ENCODE measurements at places on chromosomes 2 and 18.

DNA sequence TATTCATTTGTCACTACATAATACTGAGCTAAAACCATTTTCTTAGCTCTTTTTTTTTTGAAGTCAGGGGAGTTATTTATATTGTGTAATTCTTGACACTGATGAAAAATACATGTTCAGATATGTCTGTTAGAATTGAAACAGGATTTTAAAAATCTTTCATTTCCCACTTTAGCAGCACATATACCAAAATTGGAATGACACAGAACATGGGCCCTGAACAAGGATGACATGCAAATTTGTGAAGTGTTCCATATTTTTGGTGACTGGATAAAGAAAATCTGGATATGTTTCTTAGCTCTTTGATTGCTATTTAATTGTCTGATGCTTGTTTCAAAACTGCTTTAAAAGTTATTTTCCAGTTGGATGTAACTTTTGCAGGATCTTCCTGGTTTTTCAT lies 1963.9 kb upstream of the LRRTM1 start:
- DNase-seq = no peak

DNA sequence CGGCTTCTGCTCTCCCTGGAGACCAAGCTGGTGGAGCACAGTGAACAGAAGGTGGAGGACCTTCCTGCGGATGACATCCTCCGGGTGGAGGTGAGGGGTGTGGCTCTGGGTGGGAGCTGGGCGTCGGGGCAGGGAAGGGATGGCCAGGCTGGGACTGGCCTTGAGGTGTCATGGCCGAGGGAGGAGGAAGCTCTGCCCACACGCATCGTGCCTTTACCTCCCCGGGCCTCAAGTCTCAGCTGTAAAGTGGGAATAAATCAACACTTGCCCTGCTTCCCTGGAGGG lies 98.2 kb downstream of the DYSF start:
- no peak for DNase-seq

- DNase-seq = no peak
These were observed 277.8 kb downstream of the SETBP1 start for GRCh38 chr18:44958455-44958854.

DNA sequence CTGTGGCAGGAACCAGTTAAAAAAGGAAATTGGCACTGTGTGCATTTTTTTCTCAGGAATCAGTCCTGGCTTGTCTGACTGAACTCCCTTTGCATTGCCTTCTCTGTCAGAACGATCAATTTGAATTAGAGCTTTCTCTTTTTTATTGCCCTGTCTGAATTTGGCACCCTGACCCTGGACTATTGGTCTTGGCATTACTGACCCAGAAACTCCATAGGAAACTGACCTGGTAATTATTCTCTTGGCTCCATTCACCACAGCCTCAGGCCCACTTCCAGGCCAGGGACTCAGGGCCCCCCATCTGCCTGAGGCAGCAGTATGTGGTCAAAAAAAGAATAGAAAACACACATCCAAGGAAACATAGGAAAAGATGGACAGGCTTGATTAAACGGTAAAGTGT lies 32.0 kb upstream of the CCDC88A start:
- no peak for DNase-seq

DNA sequence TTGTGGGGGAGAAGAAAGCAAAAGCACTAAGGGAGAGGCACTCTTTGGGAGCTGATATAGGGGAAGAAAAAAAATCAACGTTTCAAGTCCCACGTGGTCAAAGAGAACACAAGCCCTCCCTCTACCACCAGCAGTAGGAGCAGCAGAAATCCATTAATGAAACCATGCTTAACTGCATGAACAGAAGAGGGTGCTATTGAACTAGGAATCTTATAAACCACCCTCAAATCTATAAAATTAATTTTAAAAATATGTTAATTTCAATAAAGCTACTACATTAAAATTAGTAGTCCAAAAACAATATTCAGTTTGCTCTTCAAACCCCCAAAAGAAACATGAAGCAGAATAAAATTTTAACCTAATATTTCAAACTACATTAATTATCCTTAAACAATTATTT lies 147.8 kb downstream of the TMEM18 start:
- no peak for DNase-seq

- no peak for DNase-seq
These were observed 229.0 kb downstream of the MREG start for GRCh38 chr2:215784371-215784783.

DNA sequence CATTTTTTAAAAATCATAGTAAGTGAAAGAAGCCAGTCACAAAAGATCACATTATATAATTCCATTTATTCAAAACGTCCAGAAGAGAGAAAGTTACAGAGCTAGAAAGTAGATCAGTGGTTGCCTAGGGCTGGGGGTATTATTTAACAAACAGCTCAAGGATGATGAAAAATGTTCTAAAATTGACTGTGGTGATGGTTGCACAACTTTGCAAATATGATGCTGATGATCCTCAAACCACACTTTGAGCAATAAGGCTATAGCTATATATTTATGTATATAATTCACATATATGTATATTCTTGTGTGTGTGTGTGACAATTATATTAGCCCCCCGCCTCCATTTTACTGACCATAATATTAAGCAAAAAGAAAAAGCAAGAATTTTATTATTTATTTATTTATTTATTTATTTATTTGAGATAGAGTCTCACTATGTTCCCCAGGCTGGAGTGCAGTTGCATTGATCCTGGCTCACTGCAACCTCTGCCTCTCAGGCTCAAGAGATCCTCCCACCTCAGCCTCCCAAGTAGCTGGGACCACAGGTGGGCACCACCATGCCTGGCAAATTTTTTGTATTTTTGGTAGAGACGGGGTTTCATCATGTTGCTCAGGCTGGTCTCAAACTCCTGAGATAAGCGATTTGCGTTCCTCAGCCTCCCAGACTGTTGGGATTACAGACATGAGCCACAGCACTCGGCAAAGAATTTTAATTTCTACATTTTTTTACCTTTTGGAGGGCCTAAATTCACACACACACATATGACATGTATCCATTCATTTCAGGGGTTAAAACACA lies 1.9 kb downstream of the WDR12 start:
- DNase-seq = no peak

GRCh38 chr2:96933305-96934181 lies 52.8 kb downstream of the FAM178B start:
- no peak for DNase-seq

GRCh38 chr2:135676031-135676430 lies 65.6 kb upstream of the UBXN4 start:
- no peak for DNase-seq

DNA sequence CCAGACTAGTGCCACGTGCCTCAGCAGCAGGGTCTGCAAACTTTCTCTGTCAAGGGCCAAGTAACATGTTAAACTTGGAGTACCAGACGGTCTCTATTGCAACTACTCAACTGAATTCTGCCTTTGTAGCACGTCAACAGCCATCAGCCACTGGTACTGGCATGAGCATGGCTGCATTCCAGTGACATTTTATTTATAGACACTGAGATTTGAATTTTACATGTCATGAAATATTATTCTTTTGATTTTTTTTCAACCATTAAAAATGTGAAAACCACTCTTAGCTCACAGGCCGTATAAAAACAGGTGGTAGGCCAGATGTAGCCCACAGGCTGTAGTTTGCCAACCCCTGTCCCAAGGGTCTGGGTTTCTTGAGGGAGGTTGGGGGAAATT lies 199.7 kb downstream of the TPGS2 start:
- no peak for DNase-seq

DNA sequence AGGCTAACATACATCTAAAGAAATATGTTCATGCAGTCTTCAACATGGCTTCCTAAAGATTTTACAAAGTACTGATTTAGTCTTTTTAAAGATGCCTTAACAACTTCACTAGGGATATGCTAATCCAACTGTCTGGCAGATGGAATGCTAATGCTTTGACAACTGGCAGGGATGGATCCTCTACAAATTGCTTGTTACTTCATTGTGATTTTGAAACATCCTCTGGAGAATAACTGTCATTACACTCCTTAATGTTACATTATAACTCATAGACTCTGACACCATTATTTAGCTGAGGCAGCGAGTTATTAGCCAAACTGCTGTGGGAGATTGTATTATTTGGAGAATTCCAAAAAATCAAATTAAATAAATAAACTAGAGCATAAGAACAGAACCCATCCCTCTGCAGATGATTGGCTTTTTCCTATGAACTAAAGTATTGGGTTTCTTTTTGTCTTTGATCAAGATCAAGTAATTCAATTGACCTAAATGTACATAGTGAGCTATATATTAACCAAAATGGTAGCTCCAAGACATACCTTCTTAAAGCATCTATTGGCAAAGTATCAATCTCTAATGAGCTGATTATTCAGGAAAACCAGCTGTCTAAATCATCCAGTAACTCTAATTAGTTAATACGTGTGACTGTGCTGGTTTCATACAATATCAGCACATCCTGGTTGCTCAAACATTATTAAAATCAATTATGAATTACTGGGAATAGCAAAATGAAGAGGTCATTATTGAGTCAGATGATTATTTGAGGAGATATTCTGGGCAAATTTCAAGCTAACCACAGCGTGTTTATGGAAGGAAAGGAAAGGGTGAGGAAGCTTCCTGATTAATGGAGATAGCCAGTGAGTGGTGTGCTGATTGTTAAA lies 321.3 kb upstream of the TFPI start:
- no peak for DNase-seq

DNA sequence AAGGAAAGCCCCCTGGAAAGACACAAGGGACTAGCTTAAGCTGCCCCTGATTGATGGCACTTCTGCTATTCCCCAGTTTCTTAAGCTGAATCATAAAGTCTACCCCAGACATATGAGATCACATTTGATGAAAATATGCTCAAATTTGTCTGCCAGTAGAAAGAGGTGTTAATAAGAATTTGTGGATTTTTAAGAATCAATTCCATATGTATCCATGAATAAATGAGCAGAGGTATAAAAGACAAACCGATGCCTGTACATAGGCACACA lies 119.9 kb downstream of the CCBE1 start:
- no peak for DNase-seq

- DNase-seq = no peak
These were observed 24.5 kb downstream of the MAL start for GRCh38 chr2:95049961-95050360.

DNA sequence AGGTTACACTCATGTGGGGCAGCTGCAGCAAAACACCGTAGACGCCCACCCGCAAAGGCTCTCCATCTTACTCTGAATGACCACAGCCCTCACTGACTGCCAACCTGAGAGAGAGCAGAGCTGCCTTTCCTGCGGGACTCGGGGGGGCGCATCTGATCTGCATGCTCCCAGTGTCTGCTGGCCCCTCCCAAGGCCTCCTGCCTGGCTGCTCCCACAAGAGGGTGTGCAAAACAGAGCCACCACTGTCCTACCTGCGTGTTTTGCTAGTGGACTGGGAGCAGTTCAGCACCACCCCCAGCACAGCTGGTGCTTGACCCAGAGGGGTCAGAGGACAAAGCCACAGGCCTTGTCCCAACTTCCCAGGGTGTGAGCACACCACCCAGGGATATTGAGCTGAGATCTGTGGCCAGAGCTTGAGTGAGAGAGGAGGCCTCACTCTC lies 76.4 kb downstream of the MYO3B start:
- no peak for DNase-seq

DNA sequence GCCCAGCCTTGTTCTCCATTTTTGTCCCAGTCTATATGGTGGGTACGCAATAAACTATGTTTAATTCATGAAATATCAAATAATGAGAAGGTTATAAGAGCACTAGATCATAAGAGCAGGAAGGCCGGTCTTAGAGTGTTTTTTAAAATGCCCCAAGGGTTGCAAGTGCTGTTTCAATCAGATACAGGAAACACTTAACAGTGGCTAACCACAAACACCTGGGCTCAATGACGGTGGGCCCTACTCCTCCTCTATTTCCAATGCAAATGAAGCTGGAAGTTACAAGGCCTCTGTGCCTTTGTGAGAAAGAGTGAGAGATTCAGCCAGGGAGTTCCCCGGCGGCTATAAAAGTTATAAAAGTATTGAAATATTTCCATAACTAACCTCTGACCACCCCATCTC lies 18.9 kb upstream of the WDR33 start:
- peak; percentile 77 for DNase-seq

- no peak for DNase-seq
These were observed 13.0 kb downstream of the AMER3 start for GRCh38 chr2:130768191-130768855.

- DNase-seq = no peak
These were observed 82.9 kb downstream of the TNS1 start for GRCh38 chr2:217919781-217920351.

- no peak for DNase-seq
These were observed 18.0 kb downstream of the NMUR1 start for GRCh38 chr2:231512222-231512621.

GRCh38 chr2:60984720-60985119 lies 32.8 kb upstream of the PEX13 start:
- DNase-seq = no peak

- DNase-seq = no peak
These were observed 142.1 kb downstream of the PHLPP1 start for GRCh38 chr18:62857263-62857976.

DNA sequence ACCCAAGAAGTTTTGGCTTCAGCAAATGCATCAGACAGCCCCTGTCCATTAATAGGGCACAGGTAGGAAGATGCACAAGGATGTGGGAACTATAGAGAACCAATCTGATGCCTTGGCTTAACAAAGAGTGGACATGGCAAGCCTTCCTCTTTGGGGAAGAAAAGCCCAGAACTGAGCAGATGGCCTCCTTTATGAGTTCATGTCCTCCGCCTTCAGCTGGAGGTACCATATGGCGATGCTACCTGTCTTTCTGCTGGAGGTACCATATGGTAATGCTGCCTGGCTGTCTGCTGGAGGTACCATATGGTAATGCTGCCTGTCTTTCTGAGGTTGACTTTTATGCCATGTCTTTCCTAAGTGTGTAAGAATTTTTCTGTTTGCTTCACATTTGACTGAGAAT lies 6.0 kb downstream of the RETREG2 start:
- DNase-seq = no peak

GRCh38 chr2:170409164-170409535 lies 231.2 kb downstream of the MYO3B start:
- DNase-seq = peak; percentile 6

GRCh38 chr18:79400591-79401381 lies 5.1 kb downstream of the NFATC1 start:
- DNase-seq = no peak

DNA sequence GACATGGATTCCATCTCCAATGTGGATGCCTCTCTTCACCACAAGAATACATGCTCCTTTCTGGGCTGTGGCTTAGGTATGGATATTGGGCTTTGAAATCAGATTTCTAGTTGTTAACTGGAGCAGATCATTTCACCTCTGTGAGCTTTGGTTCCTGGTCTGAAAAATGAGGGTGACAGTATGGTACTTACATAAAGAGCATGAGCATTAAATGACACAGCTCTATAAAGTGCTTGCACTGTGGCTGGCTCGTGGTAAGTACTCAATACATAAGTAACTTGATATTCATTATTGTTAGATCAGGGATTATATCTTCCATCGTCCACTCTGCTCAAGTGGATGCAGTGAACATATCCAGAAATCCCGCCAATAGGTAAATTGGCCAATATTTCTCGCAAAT lies 33.4 kb downstream of the ARHGAP25 start:
- no peak for DNase-seq

DNA sequence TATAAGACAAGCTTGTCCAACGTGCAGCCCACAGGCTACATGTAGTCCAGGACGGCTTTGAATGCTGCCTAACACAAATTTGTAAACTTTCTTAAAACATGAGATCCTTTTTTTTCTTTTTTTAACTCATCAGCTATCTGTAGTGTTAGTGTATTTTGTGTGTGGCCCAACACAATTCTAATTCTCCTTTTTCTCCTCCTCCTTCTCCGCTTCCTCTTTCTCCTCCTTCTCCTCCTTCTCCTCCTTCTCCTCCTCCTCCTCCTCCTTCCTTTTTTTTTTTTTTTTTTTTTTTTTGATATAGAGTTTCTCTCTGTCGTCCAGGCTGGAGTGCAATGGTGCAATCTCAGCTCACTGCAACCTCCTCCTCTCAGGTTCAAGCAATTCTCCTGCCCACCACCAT lies 39.3 kb upstream of the GTF2A1L start:
- DNase-seq = no peak

Measured in NCI-H1048 (cell line).